Immature natural killer cell (primary cell): ENCODE measurements at places on chromosomes 6 and 20.

GRCh38 chr6:159118924-159119323 is 50.3 kb upstream of the FNDC1 start:
- no peaks in the 10 kb centered on the region for H3K36me3 ChIP-seq
- H3K27ac ChIP-seq: no peak overlapping the region
- H3K4me3 ChIP-seq: no peak overlapping the region
- peaks cover 18% of the 10 kb centered on the region for H3K4me1 ChIP-seq
- peaks cover 3% of the 10 kb centered on the region for H3K27me3 ChIP-seq
- no peak for DNase-seq

- H3K36me3 ChIP-seq: no peaks in the 10 kb centered on the region
- H3K27me3 ChIP-seq: no peaks in the 10 kb centered on the region
- H3K4me1 ChIP-seq: no peaks in the 10 kb centered on the region
- DNase-seq: no peak
- no peak overlapping the region for H3K27ac ChIP-seq
Observed at GRCh38 chr20:61665528-61666470, 399.9 kb downstream of the TAF4 start.

- no peak overlapping the region for H3K27ac ChIP-seq
- H3K4me3 ChIP-seq: no peak overlapping the region
- DNase-seq: no peak
- H3K27me3 ChIP-seq: peaks cover 1% of the 10 kb centered on the region
- no peaks in the 10 kb centered on the region for H3K36me3 ChIP-seq
Observed at GRCh38 chr6:115909923-115910546, 150.7 kb downstream of the FRK start.

DNA sequence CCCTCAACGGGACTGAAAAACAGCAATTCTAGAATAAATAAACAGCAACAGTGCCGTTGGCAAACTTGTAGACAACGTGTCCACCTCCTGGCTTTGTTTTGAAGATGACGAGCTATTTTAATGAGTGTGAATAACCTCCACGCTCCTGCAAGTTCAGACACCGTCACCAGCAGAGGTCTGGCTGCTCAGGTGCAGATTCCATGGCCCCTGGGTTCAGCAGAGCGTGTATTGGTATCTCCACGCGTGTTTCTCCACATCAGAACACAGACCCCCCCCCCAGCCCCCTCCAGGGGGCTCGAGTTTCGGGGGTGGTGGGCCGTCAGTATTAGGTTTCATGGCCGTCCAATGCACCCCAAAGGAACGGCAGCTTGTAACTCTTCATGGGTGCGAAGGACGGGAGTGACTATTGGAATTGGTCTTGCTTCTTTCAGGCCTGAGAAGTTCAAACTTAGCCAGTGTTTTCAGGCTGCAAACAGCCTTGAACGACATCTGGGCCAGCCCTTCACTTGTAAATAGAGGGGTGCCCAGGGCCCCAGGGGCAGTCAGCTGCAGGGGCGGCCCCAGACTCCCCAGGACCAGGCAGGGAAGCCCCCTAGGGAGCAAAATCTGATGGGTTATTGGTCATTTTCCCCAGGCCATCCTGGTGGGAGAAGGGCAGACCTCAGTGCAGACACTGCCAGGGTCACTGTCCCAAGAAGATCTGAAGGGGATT is 308.6 kb downstream of the TAF4 start:
- H3K27ac ChIP-seq: no peak overlapping the region
- no peak for DNase-seq
- H3K36me3 ChIP-seq: no peaks in the 10 kb centered on the region
- H3K27me3 ChIP-seq: peaks cover 5% of the 10 kb centered on the region

DNA sequence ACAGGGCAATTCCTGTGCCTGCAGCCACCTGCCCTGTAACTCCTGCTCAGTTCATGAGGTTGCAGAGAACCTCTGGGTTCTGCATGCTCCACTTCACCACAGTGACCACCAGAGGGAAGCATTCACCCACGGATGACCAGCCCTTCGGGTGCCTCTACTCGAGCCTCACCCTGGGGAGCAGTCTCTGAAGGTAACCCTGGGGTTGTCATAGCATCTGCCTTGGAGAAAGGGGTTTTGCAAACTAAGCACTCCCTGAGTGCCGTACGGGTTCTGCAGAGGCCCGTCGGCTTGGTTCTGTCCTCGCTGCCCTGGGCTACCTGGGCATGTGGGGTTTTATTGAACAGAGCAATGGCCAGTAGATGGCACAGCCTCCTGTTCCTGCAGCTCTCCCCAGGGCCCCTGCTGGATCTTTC is 10.2 kb upstream of the CST5 start:
- no peaks in the 10 kb centered on the region for H3K36me3 ChIP-seq
- no peaks in the 10 kb centered on the region for H3K4me1 ChIP-seq

DNA sequence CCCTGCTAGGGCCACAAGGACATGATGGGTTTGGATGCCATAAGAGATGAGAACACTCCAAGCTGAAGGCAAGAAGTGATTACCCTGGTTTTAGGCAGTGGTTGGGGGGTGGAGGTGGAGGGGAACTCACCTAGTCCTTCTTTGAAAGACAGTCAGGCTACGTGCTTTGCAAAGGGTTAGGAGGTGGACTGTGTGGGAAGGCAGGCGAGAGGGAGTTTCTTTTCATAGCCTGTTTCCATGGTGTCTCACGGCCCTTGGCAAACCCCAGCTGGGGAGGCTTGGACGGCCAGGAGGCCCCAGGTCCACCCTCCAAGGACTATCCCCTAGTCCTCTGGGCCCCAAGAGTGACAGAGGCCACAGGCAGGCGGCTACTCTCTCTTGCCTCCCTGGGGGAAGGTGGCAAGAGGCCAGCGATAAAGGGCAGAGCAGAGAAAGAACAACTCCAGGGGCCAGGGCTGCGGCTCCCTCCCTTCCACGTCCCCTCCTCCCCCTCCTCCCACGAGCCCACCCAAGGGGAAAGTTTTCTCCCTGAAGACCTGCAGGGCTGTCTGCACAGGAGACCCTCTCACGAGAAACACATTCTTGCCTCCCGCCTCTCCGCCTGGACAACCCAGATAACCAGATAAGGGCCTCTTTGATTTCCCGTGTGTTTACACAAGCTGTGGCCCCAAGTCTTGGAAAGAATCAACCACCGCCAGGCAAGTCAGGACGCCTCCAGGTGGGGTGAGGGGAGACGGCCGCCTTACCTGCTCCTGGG is 74.4 kb downstream of the NOL4L start:
- peak overlapping the region; percentile 90 for H3K27ac ChIP-seq
- H3K27me3 ChIP-seq: peaks cover 13% of the 10 kb centered on the region
- no peak for DNase-seq
- H3K36me3 ChIP-seq: peaks cover 10% of the 10 kb centered on the region
- peak overlapping the region; percentile 78 for H3K4me3 ChIP-seq
- H3K4me1 ChIP-seq: peaks cover 83% of the 10 kb centered on the region

- peaks cover 11% of the 10 kb centered on the region for H3K27me3 ChIP-seq
- peaks cover 16% of the 10 kb centered on the region for H3K4me1 ChIP-seq
- peak overlapping the region; percentile 83 for H3K4me3 ChIP-seq
- no peak overlapping the region for H3K27ac ChIP-seq
Observed at GRCh38 chr6:119076576-119077390, 1.7 kb downstream of the FAM184A start.

- peaks cover 5% of the 10 kb centered on the region for H3K27me3 ChIP-seq
- H3K36me3 ChIP-seq: no peaks in the 10 kb centered on the region
- DNase-seq: no peak
- H3K4me1 ChIP-seq: no peaks in the 10 kb centered on the region
Observed at GRCh38 chr6:156657296-156657695, 119.9 kb upstream of the ARID1B start.

DNA sequence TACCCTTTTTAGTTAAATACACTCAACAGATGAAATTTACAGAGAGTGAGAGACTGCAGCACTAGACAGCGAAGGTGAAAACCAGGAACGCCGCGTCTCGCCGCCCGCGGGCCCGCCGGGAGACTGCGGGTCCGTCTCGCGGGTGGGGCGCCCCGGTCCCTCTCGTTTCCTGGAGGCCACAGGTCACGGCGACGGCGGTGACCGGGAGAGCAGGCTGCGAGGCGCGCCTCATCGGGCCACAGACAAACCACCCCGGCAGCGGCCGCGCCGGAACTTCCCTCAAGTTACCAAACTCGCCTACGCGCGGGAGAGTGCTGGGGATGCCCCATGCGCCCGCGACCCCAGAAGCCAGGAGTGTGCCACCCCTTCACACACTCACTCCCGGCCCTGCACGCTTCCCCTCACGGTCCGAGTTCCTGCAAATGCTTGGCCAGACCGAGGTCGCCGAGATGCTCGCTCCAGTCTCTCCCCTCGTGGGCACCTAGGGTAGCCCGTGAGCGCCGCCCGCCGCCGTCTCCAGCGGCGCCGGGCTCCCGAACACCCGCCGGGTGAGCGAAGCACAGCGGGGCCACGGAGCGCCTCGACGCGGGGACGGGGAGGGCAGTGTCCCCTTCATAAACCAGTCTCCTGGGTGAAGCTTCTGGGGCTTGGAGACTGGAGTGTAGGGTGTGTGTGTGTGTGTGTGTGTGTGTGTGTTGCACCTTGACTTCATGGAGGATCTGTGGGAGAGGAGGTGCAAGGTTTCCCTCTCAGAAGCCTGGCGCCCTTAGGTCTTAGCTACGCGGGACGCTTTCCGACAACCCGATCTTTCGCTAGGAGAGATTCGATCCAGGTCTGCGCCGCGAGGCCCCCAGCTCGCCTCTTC is 1.4 kb downstream of the BACH2 start:
- no peaks in the 10 kb centered on the region for H3K36me3 ChIP-seq
- H3K4me1 ChIP-seq: peaks cover 15% of the 10 kb centered on the region
- peak overlapping the region; percentile 62 for H3K27ac ChIP-seq
- peak overlapping the region; percentile 85 for H3K4me3 ChIP-seq

DNA sequence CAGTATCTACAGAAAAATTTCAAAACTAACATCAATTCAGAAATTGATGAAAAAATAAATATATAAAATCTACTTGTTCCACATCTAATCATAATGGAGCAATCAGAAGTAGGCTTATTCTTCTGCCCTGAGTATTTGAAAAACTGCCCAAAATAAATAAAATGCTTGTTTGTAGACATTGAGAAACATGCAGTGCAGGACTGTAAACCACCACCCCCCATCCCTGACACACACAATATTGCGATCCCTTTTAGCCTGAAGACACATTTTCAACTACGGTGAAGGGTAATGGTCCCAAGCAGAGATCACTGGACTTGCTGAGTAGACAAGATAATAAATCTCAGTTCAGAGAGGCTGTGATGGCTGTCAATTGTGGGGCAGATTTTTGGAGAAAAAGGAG is 261.5 kb downstream of the C6orf118 start:
- no peaks in the 10 kb centered on the region for H3K36me3 ChIP-seq
- no peak for DNase-seq
- H3K27ac ChIP-seq: no peak overlapping the region
- no peaks in the 10 kb centered on the region for H3K27me3 ChIP-seq

DNA sequence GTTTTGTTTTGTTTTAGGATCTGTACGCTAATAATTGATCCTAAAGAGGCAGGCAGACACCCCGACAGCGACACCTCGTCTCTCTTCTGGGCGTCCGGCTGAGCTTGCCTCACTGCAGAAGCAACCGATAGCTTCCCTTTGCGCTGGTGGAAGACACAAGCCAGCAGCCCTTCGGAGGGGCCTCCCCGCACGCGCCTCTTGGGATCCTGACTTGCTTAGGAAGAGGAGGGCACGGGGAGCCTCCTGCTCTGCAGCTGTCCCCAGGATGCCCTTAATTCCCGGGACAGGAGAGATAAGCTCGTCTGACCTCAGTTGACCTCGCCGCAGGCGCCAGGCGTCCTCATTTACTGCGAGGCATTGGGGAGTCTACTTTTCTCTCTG is 94.0 kb downstream of the CD83 start:
- DNase-seq: no peak
- H3K27ac ChIP-seq: peak overlapping the region; percentile 76
- peaks cover 13% of the 10 kb centered on the region for H3K27me3 ChIP-seq
- peak overlapping the region; percentile 86 for H3K4me3 ChIP-seq
- H3K4me1 ChIP-seq: peaks cover 22% of the 10 kb centered on the region

GRCh38 chr6:50608421-50608820 is 104.9 kb upstream of the TFAP2D start:
- no peaks in the 10 kb centered on the region for H3K4me1 ChIP-seq
- no peak overlapping the region for H3K4me3 ChIP-seq
- DNase-seq: no peak
- no peaks in the 10 kb centered on the region for H3K36me3 ChIP-seq
- H3K27me3 ChIP-seq: no peaks in the 10 kb centered on the region

DNA sequence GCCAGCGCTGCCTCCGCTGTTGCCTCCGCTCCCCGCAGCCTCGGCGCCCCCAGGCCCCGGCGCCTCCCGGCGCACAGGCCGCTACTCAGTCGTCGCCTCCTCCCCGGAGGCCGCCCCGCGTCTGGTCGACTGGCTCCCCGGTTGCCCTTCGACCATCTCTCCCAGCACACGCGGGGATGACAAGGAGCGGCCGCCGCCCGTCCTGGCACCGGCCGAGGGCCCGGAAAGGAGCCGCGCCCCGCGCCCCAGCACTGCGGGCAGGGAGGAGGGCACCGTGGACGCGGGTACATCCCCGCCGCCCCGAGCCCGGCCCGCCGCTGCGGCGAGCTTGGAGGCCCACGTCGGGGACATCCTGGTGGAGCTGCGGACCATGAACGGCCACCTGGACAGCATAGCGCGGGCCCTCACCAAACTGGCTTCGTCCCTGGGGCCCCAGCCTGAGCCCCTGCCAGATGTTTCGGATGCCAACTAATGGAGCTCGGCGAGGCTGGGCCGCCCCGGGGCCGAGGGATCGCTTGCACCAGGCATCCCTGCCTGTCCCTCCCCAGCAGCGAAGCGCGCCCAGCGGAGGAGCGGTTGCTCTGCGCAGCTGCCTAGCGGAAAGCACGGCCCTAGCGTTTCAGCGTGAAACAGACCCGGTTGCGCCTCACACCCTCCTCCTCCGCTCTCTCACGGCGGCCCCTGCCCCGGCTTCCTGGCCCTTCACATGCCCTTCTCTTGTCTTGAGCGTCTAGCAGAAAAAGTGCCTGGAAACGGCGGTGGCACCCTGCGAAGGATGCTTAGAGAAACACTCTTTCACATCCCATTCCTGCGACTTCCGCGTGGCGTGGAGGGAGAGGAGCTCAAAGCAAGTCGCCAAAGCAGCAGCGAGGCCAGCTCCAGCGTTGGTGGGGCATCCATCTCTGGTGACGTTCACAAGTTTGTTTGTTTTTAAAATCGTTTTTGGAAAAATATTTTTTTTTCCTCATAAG is 285.8 kb upstream of the SUPT3H start:
- no peaks in the 10 kb centered on the region for H3K36me3 ChIP-seq
- no peaks in the 10 kb centered on the region for H3K27me3 ChIP-seq
- H3K4me3 ChIP-seq: peak overlapping the region; percentile 42
- no peak overlapping the region for H3K27ac ChIP-seq
- peaks cover 9% of the 10 kb centered on the region for H3K4me1 ChIP-seq

DNA sequence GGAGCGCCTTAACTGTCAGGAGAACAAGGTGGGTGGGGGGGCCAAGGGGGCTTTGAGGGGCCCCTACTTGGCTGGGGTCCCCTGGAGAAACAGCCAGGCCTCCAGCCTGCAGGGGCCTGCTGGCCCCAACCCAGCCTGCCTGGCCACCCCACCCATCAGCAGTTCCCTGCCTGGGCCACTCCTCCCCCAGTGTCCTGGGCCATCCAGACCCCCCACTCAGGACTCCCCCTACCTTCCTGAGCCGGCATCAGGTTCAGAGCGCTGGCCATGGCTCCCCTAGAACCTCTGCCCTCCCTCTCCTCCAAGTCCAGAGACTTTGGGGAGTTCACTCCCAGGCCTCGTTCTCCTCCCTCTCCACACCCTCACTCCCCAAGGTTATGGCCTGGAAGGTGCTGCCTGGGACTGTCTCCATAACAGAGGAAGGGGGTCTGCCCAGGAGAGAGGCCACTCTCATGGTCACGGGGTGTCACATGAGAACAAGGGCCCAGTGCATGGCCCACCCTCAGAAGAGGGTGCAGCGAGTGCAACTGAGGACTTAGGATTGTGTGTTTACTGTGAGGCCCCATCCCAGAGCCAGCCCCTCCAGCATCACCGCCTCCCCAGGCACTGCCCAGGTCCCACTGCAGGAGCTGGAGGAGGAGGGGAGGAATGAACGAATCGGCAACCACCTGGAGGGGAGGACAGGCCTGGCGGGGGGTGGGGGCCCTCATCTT is 6.0 kb downstream of the SLC17A9 start:
- peaks cover 24% of the 10 kb centered on the region for H3K4me1 ChIP-seq
- DNase-seq: no peak
- no peaks in the 10 kb centered on the region for H3K36me3 ChIP-seq
- H3K27ac ChIP-seq: no peak overlapping the region
- H3K4me3 ChIP-seq: no peak overlapping the region
- peaks cover 8% of the 10 kb centered on the region for H3K27me3 ChIP-seq
